Fibroblast of mammary gland (primary cell): ENCODE measurements at places on chromosomes 16 and 17.

DNA sequence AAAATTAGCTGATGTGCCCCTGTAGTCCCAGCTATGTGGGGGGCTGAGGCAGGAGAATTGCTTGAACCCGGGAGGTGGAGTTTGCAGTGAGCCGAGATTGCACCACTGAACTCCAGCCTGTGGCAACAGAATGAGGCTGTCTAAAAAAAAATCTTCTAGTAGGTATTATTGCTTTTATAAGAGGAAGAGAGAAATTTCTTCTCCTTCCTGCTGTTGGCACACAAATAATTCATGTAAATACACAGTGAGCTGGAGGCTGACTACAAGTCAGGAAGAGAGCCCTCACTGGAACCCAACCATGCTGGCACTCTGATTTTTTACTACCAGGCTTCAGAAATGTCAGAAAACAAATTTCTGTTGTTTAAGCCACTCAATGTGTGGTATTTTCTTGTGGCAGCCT, 6.7 kb downstream of the PRDM7 start:
- DNase-seq: no peak

DNA sequence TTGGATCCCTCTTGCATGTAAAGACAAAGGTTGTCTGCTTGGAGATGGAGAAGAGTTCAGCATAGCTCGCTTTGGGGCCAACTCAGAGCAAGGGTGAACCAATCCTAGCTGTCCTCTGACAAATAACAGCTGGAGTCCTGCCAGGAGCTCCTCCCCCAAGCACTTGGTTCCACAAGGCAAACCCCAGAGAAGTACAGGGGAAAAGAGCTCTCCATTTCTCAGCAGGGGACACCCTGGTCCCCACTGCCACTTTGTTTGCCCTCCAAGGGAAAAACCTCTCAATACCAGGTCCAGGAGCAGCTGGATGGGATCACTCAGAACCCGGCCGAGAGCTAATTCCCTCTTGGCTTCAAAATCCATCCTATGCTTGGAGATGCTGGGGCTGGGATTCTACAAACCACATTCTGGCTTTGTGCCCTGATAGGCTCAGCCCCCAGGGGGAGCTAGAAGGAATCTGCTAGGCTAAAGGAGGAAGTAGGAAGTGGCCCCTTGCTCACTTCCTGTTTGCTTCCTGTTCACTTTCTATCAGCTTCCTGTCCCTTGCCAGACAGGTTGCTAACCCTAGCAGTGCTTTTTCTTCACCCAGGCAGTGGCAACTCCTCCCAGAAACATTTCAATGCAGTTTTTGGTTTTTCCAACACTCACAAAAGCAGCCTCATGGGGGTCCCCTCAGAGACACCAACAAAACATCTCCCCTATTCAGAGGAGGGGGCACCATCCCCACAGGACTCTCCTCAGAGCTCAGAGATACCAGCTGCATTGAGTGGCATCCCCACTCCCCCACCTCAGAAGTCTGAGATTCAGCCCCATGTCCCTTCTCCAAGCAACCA, 30.7 kb downstream of the CDRT4 start:
- DNase-seq: peak; percentile 85

GRCh38 chr17:34243364-34244320, 11.4 kb upstream of the CCL2 start:
- DNase-seq: no peak

DNA sequence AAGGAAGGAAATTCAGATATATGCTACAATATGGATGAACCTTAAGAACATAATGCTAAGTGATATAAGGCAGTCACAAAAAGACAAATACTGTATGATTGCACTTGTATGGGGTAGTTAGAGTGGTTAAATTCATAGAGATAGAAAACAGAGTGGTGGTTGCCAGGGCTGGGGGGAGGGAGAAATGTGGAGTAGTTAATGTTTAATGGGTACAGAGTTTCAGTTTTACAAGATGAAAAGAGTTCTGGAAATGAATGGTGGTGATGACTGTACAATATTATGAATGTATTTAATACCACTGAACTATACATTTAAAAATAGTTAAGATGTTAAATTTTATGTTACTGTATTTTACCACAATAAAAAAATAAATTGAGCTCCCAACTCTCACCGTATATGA, 157.9 kb downstream of the TOX3 start:
- DNase-seq: no peak

DNA sequence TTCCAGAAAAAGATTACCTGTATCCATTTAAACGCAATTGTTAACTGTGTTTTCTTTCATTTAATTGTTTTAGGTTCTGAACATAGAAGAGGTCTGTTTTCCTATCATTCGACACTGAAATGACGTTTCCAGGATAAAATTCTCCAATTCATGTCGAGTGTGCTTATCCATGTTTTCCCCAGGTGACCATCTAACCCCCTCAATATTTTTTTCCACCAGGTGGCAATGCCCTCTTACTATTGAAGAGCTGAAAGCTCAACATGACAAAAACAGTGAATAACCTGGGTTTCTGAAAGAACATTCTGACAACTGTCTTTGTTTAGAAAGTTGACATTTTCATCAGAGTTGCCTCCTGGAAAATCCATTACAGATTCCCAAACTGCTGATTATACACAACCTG, 948.7 kb downstream of the KCNJ2 start:
- peak; percentile 7 for DNase-seq

DNA sequence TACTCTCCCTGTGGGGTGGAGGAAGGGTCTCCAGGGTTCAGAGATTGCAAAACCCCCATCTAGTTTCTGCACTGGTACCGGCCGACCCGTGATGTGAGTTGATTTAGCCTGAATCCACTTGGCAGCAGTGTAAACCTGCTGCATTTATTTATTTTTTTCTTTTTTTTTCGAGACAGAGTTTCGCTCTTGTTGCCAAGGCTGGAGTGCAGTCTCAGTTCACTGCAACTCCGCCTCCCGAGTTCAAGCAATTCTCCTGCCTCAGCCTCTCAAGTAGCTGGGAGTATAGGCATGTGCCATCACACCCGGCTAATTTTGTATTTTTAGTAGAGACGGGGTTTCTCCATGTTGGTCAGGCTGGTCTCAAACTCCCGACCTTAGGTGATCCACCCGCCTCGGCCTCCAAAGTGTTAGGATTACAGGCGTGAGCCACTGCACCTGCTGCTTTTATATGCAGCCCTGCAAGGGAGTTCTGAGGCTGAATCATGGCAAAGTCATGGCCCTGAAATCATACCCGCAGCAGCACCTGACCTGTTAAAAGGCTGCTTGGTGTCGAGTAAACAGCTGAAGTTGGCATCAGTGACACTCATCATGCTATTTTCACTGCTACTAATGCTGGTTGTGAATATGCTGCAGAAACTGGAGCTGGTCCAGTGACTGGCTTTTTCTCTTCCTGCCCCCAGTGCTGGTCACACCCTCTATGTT, 21.4 kb downstream of the DEXI start:
- DNase-seq: no peak

DNA sequence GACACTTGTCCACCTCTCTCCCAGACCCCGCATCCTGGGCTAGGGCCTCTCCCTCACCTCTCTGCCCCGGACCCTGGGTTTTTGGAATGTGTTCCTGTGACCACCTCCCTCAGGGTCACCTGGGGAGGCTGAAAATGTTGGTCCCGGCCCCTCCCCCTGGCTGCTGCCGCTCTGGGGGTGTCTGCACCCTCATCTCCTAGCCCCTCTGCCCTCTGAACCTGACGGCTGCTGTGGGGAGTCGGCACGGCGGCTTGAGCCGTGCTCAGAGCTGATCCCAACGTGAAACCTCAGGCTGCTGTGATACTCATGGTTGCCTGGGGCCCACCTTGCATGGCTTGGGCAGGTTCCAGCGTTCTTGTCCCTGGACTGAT, 42.8 kb downstream of the ADCY7 start:
- DNase-seq: no peak
